ENCODE measurements at places on chromosomes 6 and 20.

- no peak for DNase-seq
These were observed 33.3 kb upstream of the AFDN start for GRCh38 chr6:167793421-167793820.

- no peak for DNase-seq
These were observed 36.2 kb upstream of the CCDC167 start for GRCh38 chr6:37535759-37536490.

GRCh38 chr6:90610751-90611542 lies 24.1 kb upstream of the MAP3K7 start:
- no peak for DNase-seq

- DNase-seq, result no peak
These were observed 101.1 kb upstream of the LRFN2 start for GRCh38 chr6:40688214-40688761.
